ENCODE measurements at places on chromosomes 3 and 15.

GRCh38 chr3:152893647-152894046 is 58.7 kb downstream of the P2RY1 start:
- DNase-seq, result no peak

DNA sequence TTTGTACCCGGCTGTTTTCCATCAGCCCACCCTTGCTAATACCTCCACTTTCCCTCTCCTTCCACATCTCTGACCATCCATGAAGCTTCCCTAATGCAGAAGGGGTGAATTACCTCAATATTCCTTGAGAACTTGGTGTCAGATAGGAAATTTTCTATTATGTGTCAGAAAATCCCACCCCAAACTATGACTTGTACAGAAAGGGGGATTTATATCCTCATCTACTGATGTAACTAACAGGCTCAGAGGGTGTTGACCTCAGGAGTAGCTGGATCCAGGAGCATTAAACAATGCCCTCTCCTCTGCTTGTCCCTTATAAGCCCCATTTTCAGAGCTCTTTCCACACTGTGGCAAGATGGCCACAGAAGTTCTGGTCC is 242.8 kb upstream of the TLE3 start:
- no peak for DNase-seq

- DNase-seq, result no peak
These were observed 45.2 kb upstream of the ARRDC4 start for GRCh38 chr15:97915261-97915660.

DNA sequence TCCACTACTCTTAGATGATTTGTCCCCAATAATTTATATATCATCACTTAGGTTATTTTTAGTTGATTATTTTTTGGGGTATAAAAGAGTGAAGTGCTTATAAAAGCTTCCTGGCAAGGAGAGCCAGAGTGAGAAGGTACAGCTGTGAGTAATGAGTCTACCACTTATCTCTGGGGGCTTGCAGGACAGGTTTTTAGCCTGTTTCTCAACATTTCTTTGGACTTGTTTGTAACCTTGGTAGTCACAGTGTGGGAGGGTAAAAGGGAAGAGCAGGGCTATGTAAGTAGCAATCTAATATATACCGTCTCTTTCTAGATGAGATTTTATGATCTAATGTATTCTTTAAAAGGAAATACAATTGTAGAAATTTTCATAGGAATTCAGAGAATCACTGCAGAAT is 321.3 kb upstream of the GOLIM4 start:
- no peak for DNase-seq

DNA sequence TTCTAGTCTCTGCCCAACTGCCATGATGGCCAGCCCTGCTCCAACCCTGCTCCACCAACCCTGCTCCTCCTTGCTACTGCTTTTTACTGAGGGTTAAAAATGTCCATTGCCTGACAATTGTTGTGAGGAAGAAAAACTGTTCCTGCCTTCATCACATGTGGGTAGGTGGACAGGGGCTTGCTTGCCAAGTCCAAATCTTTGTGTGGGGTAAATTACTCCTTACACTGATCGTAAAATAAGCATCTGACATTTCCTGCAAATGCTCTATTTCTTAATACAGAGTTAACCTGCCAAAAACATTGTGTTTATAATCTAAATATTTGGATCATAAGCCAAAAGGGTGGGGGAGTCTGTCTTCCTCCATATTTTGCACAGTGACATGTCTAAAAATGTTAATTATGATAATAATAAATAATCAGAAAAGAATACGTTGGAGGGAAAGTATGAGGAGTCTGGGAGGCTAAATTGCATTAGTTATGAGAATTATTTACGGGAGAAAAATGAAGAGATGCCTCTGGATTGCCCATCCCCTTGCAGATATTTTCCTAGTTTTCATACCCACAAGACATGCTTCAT is 242.5 kb upstream of the TBL1XR1 start:
- no peak for DNase-seq

DNA sequence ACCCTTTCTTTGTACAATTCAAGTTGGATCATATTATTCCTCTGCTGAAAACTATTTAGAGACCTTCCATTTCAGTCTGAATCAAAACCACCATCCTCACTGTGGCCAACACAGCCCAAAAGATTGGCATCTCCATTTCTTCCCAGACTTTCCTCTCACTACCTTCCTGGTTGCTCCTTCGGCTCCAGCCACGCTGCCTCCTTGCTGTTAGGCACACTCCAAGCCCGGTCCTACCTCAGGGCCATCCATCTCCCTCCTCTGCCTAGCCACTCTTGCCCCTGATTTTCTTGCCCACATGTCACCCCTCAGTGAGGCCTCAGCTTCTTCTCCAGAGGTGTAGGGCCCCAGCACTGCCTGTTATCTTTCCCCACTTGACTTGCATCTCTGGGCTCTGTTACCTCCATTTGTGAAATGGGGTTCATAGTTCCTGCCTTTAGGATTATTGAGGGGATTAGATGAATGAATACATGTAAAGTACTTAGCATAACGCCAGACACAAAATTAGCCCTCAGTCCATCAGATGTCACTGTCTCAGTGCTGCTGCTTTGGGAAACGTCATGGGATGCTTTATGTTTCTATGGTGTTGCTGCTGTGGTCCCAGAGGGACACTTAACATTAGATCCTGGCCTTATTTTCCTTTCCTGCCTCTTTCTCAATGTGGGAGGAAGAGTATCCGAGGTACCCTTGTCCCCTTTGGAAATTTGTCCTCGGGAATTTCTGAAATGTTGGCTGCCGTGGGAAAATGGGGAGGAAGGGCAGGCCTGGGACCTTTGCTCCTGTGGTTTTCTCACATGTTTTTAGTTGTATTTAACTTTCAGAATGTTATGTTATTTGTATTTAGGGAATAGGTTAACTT is 31.3 kb downstream of the SNRK start:
- no peak for DNase-seq
